ENCODE measurements at places on chromosomes 4 and X.

- DNase-seq: no peak
Observed at GRCh38 chrX:68681443-68681941, 34.0 kb downstream of the STARD8 start.

DNA sequence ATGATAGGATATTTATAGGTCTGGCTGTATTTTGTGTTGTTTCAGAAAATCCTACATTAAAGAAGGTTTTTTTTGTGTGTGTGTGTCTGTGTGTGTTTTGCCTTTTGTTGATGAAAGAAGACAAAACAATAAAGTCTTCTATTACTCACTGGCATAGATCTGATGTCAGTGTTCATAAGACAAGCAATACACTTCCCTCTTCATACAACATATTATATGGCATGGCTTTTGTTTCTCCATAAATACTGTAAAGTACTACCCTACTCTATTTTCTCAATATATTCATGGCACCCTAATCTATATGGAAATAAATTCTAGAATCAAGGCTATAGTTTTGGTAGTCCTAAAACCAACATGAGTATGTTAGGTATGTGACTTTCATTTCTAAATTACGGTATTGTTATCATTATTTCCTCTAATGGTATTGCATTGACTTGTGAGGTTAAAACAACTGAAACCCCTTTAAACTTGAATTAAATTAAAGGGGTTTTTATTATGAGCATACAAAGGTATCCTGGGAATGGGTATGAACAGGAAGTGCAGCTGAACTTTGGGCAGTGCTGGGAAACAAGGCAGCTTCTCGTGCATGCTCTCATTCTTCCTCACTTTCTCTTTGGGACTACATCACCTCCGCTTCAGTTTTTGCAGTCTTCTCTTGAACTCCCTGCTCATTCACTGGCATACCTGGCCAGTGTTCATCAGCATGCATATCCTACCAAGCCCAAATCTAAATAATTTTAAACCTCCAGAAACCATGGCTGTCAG lies 70.5 kb upstream of the PRSS48 start:
- DNase-seq: no peak

- DNase-seq: no peak
Observed at GRCh38 chr4:154838155-154838554, 57.1 kb downstream of the RBM46 start.

DNA sequence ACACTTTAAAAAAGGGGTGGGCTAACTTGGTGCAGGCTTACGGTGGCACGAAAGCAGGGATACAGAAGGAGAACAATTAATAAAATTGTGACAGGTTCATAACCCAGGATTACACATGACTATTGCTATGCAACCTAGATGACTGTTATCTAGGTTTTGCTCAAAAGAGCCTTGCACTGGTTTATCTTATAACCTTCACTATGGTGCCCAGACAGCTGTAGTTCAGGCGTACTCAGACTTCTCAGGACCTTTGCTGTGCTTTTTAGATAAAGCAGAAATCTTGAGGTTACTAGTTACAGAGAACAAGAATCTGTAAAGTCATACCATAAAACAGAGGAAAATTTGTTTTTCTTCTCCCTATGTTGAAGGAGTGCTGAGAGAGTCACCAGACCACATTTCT lies 44.4 kb downstream of the UGT2A3 start:
- no peak for DNase-seq

DNA sequence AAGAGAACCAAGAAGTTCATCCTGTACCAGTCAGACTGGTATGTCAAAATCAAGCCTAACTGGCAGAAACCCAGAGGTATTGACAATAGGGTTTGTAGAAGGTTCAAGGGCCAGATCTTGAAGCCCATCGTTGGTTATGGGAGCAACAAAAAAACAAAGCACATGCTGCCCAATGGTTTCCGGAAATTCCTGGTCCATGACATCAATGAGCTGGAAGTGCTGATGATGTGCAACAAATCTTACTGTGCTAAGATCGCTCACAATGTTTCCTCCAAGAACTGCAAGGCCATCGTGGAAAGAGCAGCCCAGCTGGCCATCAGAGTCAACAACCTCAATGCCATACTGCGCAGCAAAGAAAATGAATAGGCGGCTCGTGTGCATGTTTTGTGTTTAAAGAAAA lies 172.7 kb upstream of the MED14 start:
- no peak for DNase-seq

- no peak for DNase-seq
Observed at GRCh38 chr4:165502916-165503907, 124.4 kb downstream of the CPE start.

GRCh38 chr4:82275431-82276331 lies 98.1 kb downstream of the HNRNPD start:
- no peak for DNase-seq

GRCh38 chrX:131441033-131441432 lies 102.8 kb upstream of the OR13H1 start:
- no peak for DNase-seq

- no peak for DNase-seq
Observed at GRCh38 chr4:107497054-107497453, 223.0 kb downstream of the PAPSS1 start.

DNA sequence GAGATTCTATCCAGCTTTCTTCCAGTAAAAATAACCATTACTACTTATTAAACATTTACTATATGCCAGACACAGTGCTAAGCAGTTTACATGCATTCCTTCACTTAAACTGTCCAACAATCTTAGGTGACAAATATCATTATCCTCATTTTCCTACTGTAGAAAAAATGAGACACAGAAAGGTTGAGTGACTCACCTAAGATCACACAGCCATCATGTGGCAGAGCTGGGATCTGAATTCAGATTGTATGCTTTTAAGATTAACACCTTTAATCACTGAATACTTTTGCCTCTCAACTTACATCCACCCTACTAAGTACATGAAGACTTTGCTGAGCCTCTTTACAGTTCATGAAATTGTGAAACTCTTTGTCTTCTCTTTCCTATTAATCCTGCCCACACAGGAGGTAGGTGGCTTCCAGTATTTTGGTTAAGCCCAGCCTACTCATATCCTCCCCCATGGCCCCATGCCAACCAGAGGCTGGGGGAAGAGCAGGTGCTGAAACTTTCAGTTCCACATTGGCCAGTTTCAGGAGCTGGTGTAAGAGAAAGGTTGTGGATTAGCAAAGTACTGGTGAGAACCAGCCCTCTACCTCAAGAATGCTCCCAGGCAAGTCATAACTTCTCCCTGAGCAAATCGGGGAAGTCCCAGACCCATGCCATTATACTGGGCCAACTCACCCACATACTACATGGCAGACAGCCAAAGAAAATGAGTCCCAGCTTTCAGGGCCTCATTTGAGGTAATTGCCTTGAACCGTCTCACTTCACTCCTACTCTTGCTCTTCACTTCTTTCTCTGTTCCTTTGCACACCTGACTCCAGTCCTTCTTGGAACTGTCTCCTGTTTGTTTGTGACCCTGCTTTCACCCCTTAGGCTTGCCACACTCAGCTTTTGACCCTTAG lies 211.1 kb downstream of the GUCY2F start:
- no peak for DNase-seq

DNA sequence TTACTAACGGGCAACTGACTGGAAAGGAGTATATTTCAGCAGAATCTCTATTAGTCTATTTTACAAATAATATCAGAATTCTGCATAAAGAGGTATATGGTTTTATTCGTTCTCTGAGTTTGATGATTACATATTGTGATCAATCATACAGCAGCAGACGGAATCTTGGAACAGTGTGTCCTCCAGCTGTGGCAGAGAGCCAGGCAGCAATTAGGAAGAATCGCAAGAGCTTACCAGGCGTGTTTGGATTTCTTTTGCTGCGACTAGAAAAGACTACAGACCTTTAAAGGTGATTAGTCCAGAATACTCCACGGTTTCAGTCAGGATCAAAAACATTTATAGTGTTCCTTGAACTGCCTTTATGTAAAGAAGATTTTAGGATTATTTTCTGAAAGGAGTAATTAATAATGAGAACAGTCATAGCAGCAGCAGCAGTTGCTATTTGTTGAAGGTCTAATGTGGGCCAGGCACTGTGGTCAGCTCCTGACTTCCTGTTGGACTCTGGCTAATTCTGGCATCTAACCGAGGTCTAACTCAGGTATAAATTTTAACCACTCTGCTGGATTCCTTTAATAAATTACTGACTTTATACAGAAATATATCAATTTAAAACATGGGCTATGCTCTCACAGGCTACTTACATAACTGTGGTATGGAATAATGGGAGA lies 225.3 kb upstream of the CXorf66 start:
- DNase-seq: no peak

DNA sequence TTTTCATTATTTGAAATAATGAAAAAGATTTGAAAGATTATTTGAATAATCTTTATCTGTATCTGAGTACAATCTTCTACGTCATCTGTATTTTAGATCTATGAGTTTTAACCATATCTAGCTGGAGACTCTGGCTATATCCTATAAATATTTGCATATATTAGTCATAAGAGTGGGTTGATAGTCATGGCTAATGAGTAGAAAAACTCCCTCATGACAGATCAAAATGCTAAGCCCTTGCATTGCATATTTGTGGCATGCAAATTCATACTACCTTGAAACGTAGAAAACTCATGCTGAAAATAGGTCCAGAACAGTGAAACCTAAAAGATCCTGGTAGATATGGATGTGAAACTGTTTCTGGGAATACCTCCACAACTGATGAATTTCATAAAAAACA lies 291.3 kb downstream of the GALNTL6 start:
- no peak for DNase-seq

DNA sequence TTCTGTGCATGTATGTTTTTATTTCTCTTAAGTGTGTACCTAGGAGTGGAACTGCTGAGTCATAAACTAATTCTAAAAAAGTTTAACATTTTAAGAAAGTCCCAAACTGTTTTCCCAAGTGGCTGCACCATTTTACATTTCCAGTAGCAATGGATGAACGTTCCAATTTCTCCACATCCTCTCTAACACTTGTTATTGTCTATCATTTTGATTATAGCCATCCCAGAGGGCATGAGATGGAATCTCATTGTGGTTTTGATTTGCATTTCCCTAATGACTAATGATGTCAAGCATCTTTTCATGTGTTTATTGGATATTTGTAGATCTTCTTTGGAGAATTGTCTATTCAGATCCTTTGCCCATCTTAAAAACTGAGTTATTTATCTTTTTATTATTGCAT lies 82.5 kb downstream of the PPEF1 start:
- no peak for DNase-seq

GRCh38 chrX:3743801-3744439 lies 30.5 kb upstream of the PRKX start:
- no peak for DNase-seq

DNA sequence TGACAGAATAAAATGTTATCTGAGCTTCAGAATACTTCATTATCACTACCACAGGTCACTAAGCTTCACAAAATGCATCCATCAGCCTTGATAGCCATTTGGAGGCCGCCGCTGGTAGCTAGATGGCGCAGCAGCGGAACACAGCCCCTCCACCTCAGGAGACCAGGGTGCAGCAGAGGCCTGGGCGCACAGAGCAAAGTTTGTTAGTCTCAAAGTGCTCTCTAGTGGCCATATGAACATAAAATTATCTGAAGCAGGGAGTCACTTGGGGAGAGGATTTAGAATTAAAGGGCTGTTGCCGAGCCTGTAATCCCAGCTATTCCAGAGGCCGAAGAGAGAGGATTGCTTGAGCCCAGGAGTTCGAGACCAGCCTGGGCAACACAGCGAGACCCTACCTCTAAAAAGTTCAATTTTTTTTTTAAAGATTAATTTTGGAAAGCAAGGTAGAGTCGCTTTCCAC lies 8.1 kb upstream of the DCTD start:
- DNase-seq: peak; percentile 13

GRCh38 chr4:177246641-177247584 lies 62.8 kb upstream of the NEIL3 start:
- no peak for DNase-seq

GRCh38 chr4:54657551-54658251 lies at the start of gene KIT:
Gene KIT, plus strand, starts transcription at chr4:54657957. Its CDS starts 58 bp downstream, at chr4:54658015.
- DNase-seq: no peak

DNA sequence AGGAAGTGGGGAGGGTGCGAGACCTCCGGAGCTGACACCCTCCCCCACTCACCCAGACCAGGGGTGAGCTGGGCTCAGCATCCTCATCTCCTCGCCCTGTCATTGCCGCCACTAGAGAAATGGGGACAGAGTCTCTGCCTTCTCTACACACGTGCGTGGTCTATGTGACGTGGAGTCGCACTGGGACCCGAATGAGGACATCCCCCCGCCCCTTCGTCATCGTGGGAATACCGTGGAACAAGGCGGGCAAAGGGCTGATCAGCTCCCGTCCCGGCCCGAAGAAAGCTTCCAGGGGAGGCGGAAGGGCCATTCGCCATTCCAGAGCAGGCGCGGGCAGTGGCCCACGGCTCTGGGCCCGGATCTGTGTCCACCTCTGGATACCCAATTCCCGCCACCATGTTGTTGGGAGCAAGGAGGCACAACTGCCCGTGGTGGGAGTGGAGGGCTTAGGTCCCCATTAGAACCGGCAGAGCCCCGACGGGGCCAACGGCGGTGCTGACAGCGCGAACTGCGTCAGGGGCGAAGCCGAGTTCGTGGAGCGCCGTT lies 12.0 kb downstream of the HMX1 start:
- DNase-seq: no peak

- DNase-seq: peak; percentile 9
Observed at GRCh38 chrX:136711147-136711546, 63.2 kb downstream of the CD40LG start.

- DNase-seq: no peak
Observed at GRCh38 chrX:22542641-22543040, 269.9 kb downstream of the CBLL2 start.

DNA sequence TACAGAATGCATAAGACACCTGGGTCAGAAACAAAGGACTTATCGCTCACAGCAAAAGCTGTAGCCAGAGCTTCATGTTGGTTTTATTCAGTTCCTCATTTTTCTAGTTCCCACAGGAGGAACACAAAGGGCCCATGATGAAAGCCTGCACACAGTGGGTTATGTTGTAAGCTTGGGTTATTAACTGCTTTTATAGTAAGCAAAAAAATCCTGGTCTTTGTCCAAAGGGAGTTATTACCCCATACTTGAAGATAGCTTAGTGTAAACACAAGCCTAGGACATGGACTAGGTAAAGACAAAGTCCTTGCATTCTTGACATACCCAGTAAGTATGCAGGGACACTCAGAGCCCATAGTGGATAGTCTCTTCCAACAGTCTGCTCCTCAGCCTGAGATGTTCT lies 11.7 kb downstream of the BBS12 start:
- no peak for DNase-seq

GRCh38 chr4:57156242-57156990 lies 46.2 kb upstream of the IGFBP7 start:
- DNase-seq: no peak

DNA sequence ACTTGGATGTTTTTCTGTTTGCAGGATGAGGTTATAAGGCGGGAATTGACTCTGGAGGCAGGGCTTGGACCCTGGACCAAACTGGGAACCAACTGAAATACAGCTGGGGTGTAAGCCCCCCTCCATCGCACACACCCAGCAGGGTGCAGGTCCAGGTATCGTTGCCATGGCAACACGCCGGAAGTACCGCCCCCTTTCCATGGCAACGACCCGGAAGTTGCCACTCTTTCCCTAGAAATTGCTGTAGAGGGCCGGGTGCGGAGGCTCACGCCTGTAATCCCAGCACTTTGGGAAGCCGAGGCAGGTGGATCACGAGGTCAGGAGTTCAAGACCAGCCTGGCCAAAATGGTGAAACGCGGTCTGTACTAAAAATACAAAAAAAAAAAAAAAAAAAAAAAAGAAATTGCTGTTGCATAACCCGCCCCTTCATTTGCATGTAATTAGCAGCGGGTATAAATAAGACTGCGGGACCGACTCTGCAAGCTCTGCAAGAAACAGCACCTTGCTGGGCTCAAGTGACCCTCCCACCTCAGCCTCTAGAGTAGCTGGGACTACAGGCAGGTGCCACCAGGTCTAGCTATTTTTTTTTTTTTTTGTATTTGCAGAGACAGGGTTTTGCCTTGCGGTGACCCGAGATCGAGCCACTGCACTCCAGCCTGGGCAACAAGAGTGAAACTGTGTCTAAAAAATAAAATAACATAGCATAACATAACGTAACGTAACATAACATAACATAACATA lies 139.6 kb downstream of the CRLF2 start:
- no peak for DNase-seq
